Fibroblast of gingiva (primary cell): ENCODE measurements at places on chromosomes 2 and 18.

- DNase-seq, result no peak
These were observed 8.4 kb upstream of the ZAP70 start for GRCh38 chr2:97704989-97705388.

- DNase-seq, result peak; percentile 72
These were observed 112.5 kb downstream of the MAP3K20 start for GRCh38 chr2:173187941-173188788.

- no peak for DNase-seq
These were observed 316.9 kb upstream of the EPAS1 start for GRCh38 chr2:45980161-45980865.

DNA sequence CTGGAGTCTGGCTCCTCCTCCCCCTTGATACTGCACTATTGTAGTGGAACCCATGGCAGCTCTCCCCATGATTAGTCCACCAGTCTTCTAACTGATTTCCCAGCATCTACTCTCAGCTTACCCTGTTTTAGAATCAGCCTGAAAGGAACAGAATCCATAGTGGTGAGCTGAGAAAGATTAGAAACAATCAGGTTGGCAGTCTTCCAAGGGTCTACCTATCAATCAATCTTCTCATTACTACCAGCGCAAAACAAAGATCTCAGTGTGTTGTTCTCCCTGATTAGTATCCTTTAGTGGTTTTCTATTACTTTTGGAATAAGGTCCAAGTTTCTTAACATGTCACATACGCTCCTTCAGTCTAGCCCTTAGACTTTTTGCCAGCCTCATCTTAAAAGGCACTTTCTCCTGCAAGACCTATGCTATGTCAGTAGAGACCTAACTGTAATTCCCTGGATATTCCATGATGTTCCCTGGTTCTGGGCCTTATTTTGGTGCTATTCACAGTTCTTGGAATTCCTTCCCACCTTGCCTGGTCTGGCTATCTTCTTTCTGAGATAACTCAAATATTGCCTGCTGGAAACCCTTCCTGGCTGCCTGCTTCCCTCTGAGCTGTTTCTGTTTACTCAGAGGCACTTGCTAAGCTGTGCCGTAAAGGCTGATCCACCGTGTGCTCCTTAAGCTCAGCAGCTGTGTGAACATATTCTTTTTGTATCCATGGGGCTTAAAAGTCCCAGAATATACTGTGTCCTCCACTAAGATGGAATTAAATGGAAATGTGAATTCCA, 32.6 kb downstream of the LAMA3 start:
- no peak for DNase-seq

GRCh38 chr2:69667805-69668382, 24.4 kb upstream of the AAK1 start:
- no peak for DNase-seq

DNA sequence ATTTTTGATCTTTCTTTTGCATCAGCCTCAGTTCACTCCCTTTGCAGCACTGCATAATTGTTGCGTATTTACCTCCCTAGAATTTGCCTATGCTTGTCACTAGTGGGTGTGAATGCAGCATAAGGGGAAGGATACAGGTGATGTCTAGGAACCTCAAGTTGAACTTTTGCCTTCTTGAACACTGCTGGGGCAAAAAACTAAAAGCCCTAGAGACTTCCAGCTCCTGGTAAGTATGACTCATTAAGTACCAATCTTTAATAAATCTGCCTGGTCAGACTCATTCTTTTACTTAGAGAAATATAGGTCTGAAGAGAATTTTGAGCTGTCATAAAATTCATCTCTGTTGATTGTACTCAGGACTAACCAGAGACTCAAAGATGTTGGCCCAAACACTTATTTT, 547.3 kb upstream of the FANCL start:
- DNase-seq, result no peak

DNA sequence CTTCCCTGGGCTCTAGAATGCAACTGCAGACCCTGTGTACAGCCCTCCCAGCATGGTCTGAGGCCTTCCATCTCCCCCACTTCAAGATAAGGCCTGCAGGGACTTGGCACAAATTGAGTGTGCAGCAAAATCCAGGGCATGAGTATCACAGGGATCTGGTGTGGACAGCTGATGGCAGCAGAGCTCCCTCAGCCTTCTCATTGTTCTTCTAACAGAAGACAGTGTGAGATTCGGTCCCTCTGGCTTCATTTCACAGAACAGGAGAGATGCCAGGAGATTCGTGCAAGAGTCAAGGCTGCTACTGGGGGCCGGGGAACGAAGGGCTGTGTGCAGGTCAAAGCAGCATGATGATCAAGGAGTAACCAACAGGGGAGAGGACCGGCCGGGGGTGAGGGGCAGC, 85.8 kb downstream of the UXS1 start:
- DNase-seq, result peak; percentile 32

GRCh38 chr2:220465700-220466099, 838.3 kb downstream of the SLC4A3 start:
- DNase-seq, result no peak

DNA sequence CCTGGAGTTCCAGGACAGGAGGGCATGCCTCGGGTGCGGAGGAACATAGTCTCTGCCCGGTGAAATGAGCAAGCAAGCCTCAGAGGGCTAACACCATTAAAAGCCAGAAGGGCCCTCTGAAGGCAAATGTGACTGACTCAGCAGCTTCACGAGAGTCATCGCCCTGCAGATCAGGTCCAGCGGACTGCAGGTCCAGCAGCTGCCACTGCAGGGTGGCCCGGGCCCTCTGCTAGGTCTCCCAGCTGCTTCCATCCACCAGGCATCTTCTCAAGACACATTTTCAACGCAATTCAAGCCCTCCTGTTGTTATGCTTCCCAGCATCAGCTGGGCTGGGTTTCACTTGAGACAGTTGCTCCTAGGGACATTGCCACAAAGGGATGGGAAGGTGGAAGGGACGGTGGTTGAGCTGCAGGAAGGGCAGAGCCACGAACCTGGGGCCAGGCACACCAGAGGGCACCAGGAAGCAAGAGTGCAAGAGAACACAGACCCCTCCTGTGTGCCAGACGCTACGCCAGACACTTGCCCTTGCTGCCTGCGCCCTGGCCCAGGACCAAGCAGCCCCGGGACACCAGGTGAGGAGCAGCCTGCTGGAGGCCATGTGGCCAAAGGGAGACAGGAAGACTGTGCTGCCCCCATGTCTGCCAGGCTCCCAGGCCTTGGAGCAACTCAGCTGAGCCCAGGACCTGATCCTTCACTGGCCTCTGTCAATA, 173.0 kb downstream of the HDAC4 start:
- DNase-seq, result peak; percentile 45

- no peak for DNase-seq
These were observed 165.6 kb upstream of the SERTAD2 start for GRCh38 chr2:64819361-64819760.

- DNase-seq, result no peak
These were observed 406.5 kb upstream of the UBE2E3 start for GRCh38 chr2:180573951-180574350.

- no peak for DNase-seq
These were observed 72.6 kb downstream of the EPAS1 start for GRCh38 chr2:46369783-46370182.

GRCh38 chr2:173134703-173135102, 59.1 kb downstream of the MAP3K20 start:
- peak; percentile 61 for DNase-seq

DNA sequence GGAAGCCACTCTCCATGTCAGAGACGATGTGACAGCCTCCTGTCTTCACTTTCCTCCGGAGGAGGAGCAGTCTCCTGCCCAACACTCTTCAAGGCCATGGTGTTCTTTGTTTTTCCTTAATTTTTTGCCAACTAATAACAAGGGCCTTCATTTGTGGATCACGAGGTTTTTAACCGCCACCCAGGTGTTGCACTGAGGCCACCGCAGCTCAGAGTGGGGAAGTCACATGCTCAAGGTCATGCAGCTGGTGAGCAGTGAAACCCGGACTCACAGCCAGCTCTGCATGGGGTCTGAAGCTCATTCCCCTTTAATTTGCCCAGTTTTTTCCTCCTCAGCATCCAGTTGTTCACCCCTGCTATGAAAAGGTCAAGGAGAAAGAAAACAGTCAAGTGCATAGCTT, 19.6 kb downstream of the ENOSF1 start:
- DNase-seq, result no peak

- no peak for DNase-seq
These were observed 13.5 kb upstream of the HS6ST1 start for GRCh38 chr2:128332091-128332634.

DNA sequence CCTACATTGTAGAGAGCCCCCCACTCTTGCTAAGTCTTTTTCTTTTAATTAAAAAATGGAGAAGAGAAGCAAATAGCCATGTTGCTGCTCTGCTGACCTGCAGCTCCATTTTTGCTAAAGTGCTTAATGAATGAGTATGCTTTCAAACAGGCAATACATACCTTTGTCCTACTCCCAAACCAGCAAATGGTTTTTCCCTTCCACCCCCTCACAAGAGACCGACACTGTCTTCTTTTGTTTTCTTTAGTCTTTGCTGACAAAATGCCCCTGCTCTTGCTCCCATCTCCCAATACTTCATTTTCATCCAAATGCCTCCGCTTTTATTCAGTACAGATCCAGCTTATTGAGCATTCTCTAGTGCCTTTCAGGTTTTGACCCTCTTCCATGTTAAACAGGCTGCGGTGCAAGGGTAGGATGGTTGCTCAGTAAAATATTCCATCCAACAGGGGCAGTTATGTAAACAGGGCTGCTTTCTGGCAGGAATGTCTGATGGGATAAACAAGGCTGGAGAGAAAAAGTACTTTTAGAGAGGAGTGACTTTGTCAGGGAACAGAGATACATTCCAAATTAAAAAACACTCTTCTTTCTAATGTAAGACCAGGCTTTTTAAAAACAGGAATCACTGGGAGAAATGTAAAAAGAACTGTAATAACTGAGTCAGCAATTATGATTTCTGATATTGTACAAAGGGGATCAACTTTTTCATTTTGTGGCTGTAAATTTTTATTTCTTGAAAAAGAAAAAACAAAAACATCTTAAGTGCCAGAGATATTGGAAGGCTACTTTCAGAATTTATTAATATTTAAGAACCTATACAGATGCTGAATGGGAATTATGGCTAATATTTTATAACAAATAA, 136.8 kb downstream of the MEP1B start:
- no peak for DNase-seq

- DNase-seq, result no peak
These were observed 168.1 kb downstream of the TMEM163 start for GRCh38 chr2:134550566-134551164.

- DNase-seq, result no peak
These were observed 209.2 kb downstream of the MCFD2 start for GRCh38 chr2:46706264-46706983.

DNA sequence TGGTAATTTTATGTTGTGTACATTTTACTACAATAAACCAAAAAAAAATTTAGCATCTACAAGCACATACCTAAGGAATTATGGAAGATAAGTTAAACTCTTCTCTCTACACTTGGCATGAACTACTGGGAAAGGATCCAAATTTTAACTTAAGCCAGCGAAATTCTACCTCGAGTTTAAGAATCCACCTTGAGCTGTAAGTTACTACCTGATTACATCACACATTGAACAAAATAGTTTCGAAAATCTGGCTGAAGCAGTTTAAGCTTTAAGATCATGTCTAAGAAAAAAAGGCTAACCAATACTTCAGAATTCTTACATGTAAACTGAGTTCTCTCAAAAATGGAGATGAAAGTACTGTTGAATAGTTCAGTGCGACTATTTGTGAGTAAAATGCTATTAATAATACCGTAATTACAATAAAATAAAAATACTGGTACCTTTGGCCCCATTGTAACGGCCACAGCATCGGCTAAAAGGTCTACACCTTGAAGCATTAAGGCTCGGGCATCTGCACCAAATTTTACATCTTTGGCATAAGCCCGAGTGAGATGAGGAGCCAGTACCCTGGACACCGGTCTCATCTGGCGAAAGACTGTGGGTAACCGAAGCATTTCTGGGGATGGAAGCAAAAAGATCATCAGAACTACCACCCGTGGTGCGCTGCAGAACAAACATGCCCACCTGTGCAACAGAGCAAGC, 1.3 kb downstream of the HSPD1 start:
- DNase-seq, result no peak
